ENCODE measurements at places on chromosomes 1 and 21.
A peak's percentile ranks its signal among the peaks of the same experiment; 100 is the strongest.

GRCh38 chr1:221234791-221235190 lies 355.5 kb downstream of the HLX start:
- no peak for DNase-seq

GRCh38 chr1:218412171-218412570 lies 67.0 kb downstream of the TGFB2 start:
- no peak for DNase-seq

GRCh38 chr21:43323244-43324005 lies 103.5 kb downstream of the SIK1 start:
- peak; percentile 89 for DNase-seq

- DNase-seq = no peak
Measured at GRCh38 chr1:95953015-95953414, 719.0 kb downstream of the RWDD3 start.

GRCh38 chr1:189350983-189351616 lies 1126.6 kb downstream of the BRINP3 start:
- no peak for DNase-seq

- DNase-seq = no peak
Measured at GRCh38 chr1:101247404-101248287, 10.8 kb downstream of the S1PR1 start.

GRCh38 chr1:3575993-3576392 lies 35.3 kb downstream of the MEGF6 start:
- no peak for DNase-seq

Data from gastrocnemius medialis (tissue), 4 donors.